ENCODE measurements at places on chromosomes 1 and 21.

DNA sequence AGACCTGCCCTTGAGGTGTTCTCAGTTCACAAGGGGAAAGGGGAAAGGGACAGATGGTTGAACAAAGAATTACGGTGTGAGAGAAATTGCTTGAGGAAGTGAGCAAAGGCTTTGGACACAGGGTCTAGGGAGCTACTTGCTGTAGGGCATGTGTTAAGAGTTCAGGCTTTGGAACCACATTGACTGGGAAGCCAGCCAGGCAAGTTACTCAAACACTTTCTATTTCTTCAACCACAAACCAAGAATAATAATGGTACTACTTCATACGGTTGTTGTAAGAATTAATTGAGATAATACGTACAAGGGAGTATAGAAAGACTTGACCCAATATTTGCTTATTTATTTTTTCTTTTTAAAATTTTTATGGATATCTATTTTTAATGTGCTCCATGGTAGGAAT is 26.6 kb downstream of the AK4 start:
- no peak for DNase-seq

DNA sequence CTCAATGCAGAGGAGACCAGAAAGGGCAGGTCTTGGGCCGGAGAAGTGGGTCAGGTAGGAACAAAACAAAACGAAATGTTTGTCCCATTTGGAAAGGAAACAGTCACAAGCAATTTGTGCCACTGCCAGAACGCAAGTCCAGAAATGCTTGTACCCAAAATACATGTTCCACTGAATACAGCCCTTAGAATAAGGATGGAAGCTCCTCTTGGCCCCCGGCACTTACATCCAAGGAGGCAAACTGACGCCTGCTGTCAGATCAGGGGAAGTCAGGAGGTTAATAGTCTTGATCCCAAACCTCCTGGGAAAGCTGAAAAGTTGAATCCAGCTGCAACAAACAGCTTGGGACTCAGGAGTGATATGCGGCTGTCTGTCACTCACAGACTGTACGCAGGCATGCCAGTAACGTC is 75.9 kb upstream of the GALNT2 start:
- no peak for DNase-seq

DNA sequence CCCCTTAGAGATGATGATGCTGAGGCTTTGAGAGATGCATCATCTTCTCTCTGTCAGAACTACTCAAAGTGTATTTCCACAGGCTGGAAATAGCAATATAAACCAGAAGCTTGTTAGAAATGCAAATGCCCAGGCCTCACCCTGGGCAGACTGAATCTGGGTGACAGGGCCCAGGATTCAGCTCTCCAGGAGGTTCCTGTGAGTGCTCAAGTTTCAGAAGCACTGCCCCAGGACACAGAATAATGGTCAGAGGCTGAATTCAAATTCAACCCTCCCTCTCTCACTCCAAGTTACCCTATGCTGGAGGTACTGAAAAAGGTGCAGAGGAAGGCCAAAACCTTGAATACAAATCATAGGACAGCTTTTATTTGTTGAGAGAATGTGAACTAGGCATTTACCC is 98.5 kb upstream of the NGF start:
- DNase-seq = no peak

DNA sequence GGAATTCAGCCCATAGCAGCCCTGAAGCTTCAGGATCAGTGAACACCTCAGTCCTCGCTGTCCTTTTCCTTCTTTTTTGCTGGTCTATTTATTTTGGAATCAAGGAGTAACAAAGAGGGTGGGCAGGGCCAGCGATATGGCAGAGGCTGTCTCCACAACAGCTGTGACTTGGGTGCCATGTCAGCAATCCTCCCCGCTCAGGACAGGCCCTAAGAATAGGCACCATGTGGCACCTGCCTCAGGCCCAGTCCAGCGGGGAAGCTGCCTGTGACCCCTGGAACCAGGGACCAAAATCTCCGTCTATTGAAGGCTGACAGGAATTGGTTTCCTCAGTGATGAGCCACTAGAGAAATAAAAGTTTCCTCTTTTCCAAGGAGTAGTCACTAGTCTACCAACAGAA is 58.6 kb upstream of the TNR start:
- no peak for DNase-seq
